Bone marrow (tissue), 2 donors: ENCODE measurements at places on chromosomes 13 and 19.

GRCh38 chr13:25692099-25692498 is 320.3 kb downstream of the ATP8A2 start:
- DNase-seq, result no peak

DNA sequence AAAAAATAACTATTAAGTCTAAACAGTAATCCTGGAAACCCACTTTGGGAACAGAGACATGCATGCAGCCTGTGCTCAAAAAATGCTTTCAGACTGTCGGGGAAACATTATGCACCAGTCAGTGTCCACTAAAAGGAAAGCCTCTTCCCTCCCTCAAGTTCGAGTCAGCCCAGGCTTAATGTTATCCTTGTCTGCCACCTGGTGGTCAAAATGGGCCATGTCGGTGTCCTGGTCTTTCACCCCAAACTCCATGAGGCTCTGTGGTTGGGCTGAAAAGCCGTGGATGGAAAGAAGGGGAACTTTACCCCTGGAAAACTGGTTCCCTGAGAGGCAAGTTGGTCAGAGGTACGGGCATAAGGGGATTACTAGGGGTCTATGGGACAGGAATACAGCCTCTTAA is 88.4 kb upstream of the ZNF492 start:
- DNase-seq, result no peak

DNA sequence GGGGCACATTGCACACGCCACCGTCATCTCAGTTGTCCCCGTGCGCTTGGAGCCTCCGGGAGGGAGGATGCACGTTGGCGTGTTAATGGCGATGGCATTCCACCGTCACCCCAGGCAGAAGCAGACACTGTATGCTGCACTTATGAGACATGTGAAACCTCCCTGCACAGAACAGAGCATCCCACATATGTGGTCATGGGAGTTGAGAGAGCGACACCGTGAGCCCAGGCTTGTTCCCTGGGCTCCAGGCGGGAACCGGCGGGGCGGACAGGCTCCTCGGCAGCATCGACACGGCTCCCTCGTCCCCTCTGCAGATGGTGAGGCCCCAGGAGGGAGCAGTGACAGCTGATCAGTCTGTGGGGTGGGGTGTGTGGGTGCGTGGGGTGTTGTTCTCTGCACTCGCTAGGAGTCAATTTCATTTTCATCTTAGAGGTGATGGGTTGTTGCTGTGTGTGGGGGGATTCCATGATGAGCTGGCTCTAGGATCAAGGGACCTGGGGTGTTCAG is 40.4 kb downstream of the CRTC1 start:
- no peak for DNase-seq

DNA sequence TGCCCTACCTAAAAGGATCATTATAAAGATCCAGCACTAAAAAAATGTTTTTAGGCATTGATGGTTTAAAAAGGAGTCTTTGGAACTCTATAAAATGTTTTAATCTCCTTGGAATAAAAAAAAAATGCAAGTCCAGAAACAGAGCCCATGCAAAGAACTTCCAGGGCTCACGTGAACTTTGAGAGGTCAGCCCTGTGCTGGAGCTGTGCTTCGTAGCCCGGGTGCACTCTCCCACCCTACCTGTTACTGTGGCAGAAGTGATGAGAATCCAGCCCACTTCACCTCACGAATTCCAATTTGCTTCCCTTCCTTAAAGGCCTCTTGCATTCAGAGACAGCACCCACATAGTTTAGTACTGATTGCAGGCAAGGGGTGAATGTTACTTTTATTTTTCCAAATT is 267.7 kb downstream of the SHISA2 start:
- DNase-seq, result no peak

DNA sequence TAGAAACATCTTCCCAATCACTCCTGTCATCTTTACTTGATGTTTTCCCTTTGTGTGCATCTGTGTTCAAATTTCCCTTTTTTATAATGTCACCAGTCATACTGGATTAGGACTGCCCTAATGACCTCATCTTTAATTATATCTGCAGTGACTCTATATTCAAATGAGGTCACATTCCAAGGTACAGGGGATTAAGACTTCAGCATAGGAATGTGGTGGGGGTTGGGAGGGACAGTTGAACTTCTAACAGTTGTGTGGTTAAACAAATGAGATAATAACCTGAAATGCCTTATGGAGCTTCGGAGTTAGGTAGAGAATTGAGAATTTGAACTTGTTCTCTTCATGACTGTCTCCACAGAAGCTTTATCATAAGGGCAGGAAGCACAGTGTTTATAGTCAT is 23.0 kb downstream of the PAN3 start:
- DNase-seq, result no peak

DNA sequence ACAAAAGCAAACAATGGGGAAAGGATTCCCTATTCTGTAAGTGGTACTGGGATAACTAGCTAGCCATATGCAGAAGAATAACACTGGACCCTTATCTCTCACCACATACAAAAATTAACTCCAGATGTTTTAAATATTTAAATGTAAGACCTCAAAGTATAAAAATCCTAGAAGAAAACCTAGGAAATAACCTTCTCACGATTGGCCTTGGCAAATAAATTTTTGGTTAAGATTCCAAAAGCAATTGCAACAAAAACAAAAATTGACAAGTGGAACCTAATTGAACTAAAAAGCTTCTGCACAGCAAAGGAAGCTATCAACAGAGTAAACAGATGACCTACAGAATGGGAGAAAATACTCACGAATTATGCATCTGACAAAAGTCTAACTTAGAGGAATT is 10.8 kb upstream of the TDRD3 start:
- no peak for DNase-seq

DNA sequence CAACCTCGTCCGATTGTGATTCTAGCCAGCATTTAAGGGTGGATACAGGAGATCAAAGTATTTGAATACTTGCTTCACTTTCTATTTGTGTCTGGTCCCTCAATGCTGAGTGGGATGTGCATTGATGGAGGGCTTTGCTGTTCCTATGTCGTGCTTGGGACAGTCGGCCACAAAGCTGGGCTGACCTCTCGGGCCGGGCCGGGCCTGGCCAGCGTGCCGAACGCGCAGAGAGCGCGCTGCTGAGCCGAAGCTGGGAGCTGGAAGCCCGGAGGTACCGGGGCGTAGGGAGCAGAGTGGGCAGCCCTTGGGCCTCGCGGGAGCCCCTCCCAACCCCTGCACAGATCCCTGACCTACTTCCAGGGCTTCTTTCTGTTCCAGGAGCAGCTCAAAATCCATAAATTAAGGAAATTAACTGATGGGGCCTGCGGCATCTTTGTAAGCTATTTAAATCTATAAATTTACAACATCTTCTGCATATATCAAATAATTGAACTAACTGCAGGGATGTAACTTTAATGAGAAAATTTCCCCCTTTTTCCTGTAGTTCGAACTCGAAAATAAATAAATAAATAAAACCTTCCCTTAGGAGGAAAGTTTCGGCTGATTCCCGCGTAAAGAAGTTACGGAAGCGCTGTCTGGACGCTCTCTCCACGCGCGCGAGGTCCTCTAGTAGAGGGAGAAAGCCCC is 1.8 kb upstream of the KCTD15 start:
- no peak for DNase-seq

- no peak for DNase-seq
These were observed 15.5 kb upstream of the ZNF14 start for GRCh38 chr19:19748249-19748938.

DNA sequence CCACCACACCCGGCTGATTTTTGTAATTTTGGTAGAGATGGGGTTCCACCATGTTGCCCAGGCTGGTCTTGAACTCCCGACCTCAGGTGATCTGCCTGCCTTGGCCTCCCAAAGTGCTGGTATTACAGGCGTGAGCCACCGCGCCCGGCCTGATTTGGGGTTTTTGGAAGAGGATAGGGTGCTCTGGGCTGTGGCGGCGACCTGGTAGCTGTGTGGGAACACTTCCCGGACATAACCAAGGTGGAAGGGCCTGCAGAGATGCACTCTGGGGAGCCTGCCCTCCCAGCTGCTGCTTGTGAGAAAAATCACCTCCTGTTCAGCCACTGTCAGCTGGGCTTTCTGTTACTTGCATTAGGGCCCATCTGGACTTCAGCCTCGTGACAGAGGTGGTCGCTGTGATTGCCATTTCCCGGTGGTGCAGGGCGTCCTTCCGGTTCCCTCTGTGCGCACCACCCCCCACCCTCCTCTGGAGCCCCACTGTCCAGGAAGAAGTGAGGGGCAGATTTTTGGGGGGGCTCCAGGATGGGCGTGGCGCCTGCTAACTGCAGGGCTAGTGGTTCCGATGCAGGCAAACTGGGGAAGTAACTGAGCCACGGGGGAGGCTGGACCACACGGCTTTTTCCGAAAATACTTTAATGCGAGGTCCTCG is 7.5 kb downstream of the IL4I1 start:
- DNase-seq, result no peak

DNA sequence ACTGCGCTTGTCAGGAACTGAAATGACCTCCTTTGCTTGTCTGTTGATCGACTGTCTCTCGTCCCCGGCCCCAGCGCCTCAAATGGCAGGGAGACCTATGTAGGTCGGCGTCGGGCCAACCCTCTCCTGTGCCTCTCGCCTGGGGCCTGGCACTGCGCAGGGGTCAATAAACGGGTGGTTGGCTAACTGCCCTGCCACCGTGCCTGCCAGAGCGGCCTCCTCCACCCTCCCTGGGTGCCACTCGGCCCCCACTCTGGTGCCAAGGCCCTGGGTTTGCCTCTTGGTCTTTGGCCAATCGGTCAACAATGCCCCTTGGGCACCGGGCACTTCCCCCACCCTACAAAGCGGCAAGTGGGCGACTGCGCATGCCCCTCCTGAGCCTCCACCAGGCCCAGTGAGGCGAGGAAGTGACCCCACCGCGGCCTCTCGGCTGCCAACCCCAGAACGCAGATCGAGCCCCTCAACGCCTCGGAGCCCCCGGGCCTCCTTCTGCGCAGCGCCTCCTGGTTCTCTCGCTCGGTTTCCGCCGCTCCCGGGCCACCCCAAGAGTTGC is 1.1 kb downstream of the KEAP1 start:
- DNase-seq, result no peak

DNA sequence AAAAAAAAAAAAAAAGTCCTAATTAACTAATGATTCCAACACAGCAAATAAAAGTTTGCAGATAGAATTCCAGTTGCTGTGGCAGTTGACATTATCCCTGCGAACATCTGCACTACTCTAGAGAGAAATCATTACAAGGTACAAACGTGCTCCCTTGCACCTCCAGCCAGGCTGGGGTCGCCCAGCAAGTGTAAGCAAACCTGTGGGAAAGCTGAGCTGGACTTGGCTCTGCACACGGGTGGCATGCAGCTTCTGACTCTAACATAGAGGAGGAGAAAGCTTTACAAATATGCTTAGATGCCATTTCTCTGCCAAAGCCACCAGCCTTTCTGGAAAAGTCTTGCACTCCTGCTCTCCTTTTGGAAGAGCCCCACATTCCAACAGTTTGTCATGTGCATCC is 103.3 kb downstream of the CRYL1 start:
- no peak for DNase-seq
